ENCODE measurements at places on chromosomes 1 and 21.

GRCh38 chr1:61378494-61379180 is 296.3 kb downstream of the NFIA start:
- no peak for DNase-seq

GRCh38 chr1:115165776-115166175 is 76.5 kb upstream of the TSPAN2 start:
- DNase-seq, result no peak

DNA sequence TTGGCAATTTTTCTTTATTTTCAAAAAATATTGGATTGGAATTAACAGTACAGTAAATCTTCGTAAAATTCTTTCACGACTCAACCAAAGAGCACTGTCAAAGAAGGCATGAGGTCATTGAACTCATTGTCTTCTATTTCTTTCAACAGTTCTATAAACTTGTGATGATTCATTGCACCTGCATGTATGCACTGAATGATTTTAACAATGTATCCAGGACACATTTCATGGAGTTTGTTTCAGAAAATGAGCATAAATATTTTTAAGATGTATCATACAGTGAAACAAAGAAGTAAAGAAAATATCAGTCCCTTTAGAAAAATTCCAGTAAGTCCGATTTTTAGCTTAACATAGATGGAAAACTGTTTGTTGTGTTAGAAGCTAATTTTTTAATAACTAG is 33.6 kb upstream of the CD34 start:
- no peak for DNase-seq

GRCh38 chr21:28828981-28829380 is 163.7 kb downstream of the LTN1 start:
- DNase-seq, result no peak

DNA sequence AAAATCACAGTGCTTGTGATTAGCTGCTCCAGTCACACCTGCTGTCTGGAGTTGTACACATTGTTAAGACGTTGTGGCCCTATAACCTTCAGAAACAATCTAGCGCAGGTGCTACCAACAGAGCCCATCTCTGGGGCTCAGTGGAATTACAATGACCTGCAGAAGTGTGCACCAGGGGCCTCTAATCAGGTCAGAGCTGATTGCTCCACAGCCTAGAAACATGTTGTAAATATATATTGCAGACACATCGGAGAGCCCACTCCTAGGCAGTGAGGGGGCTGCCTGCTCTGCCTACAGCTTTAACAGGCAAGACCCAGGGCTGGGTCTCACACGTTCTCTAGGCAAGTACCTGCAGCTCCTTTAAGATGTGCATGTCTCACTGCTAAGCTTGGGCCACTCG is 302.0 kb downstream of the SIPA1L2 start:
- DNase-seq, result no peak
